ENCODE measurements at places on chromosomes 3 and 15. TPM values are rescaled to one million over a fixed set of nuclear protein-coding genes. Genes with fewer than 3 reads are reported as not detected.

Gene CGNL1
- total RNA-seq = 3.3 TPM

Gene CPNE9
- 0.70 TPM for total RNA-seq

Gene MEIS2
- total RNA-seq = 3.8 TPM

Gene RLBP1
- total RNA-seq = not detected

Gene MOBP
- total RNA-seq = 0.92 TPM

Gene PLA2G4E
- 0.06 TPM for total RNA-seq

Gene DPPA4
- total RNA-seq = not detected

Data from mucosa of descending colon (tissue), 3 donors.